Stimulated activated CD4-positive, alpha-beta T cell treated with anti-CD3 and anti-CD28 coated beads, Interleukin-1b, Interleukin-23, amount 100 ng/mL, for 4 hours (primary cell): ENCODE measurements at places on chromosomes 11 and 22.
A peak's percentile ranks its signal among the peaks of the same experiment; 100 is the strongest.

DNA sequence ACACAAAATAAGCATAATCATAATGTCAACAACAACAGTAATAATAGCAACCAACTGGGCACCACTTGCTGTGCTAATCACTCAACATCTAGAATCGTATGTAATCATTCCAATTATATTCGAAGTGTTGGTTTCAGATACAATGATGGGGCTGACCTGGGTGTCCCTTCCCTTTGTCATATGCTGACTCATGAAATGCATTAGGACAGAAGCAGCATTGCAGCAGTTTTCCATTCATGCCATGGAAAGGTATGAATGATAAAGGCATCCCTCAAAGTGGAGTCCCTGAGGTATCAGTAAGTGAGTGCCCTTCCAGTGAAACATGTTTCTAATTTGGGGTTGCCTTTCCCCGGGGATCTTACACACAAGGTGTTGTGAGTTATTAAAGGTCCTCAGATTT, 46.3 kb upstream of the ANO3 start:
- no peak for DNase-seq

GRCh38 chr22:28344918-28345703, 334.5 kb downstream of the TTC28 start:
- no peak for DNase-seq

- DNase-seq = no peak
Measured at GRCh38 chr11:117754030-117754429, 43.0 kb downstream of the DSCAML1 start.

- no peak for DNase-seq
Measured at GRCh38 chr22:35085621-35086020, 19.7 kb downstream of the ISX start.

GRCh38 chr22:27810609-27811151, 9.1 kb upstream of the MN1 start:
- DNase-seq = no peak

- DNase-seq = no peak
Measured at GRCh38 chr11:121520243-121521144, 67.7 kb upstream of the SORL1-AS1 start.

DNA sequence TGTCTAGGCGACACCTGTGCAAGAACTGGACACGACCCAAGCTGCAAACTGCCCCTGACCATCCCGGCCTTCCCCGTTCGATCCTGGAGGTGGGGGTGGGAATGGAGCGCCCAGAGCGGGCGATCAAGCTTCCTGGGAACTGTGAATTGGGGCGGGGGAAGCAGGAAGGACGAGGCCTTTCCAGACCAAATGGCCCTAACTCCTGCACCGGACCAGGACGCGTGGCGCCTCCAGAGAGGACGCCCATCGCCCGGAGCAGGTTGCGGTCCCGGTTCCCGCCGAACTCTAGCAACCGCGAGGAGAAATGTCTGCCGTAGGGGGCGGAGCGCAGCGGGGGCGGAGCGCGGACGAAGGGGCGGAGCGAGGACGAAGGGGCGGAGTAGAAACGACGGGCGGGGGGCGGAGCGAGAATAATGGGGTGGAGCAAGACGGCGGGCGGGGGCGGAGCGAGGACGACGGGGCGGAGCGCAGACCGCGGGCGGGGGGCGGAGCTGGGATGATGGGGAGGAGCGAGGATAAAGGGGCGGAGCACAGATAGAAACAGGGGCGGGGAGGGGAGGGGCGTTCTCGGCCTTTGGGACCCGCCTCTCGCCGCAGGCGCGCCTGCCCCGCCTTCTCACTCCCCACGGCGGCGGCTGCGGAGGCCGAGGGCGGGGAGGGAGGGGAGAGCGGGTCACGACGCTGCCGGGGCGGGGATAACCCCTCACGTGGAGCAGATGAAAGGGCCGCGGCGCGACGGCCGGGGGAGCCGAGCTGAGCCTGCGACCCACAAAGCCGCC, at the start of gene ZNRF3:
Gene ZNRF3 (plus strand): TSS at position 695 of the 779 bp plus-strand sequence. CDS start 195 bp downstream, outside the sequence.
- peak; percentile 95 for DNase-seq

GRCh38 chr11:86177302-86177701, 67.3 kb upstream of the EED start:
- no peak for DNase-seq

- DNase-seq = no peak
Measured at GRCh38 chr11:72705442-72706365, 31.5 kb upstream of the PDE2A start.

GRCh38 chr11:17822401-17822781, 87.8 kb downstream of the KCNC1 start:
- DNase-seq = no peak

GRCh38 chr22:25358421-25359170, 139.2 kb downstream of the CRYBB2 start:
- DNase-seq = no peak

- no peak for DNase-seq
Measured at GRCh38 chr11:84035645-84036044, 749.5 kb upstream of the CCDC90B start.
